ENCODE measurements at places on chromosomes 3 and 15.

DNA sequence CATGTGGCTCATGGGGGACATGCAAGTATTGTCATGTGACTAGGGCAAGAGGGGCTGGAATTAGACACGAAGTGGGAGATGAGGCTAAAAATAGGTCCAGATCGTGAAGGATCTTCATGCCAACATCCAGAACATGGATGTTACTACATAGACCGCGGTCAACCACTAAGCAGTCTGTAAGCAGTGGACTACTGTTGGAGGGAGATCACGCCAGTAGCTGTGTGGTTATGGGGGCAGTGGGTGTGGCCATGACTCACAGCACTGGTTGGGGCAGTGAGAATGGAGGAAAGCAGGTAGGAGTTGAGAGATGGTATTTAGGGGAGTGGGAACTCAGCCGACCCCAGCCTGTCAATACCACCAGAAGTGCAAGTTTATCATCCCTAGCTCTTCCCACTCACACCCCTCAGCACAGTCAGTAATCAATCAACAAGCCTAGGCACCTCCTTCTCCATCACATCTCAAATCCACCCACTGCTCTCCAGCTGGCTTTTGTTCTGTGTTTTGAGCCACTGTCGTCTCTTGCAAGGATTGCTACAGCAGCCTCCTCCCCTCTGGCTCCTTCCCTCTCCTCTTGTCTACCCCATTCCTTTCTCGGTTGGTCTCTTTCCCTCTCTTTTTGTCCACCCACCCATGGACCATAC, 107.2 kb upstream of the ABHD17C start:
- no peak for DNase-seq

- no peak for DNase-seq
These were observed 308.5 kb downstream of the ROBO2 start for GRCh38 chr3:77348244-77348855.

- DNase-seq: no peak
These were observed 44.0 kb upstream of the EHHADH start for GRCh38 chr3:185297867-185298266.

GRCh38 chr3:16618721-16619120, 13.5 kb upstream of the DAZL start:
- DNase-seq: no peak

- DNase-seq: no peak
These were observed 51.4 kb downstream of the SEMA6D start for GRCh38 chr15:47768735-47769134.

GRCh38 chr15:90683876-90684275, 33.3 kb upstream of the BLM start:
- no peak for DNase-seq

GRCh38 chr3:30685267-30685667, 78.9 kb downstream of the TGFBR2 start:
- DNase-seq: no peak

DNA sequence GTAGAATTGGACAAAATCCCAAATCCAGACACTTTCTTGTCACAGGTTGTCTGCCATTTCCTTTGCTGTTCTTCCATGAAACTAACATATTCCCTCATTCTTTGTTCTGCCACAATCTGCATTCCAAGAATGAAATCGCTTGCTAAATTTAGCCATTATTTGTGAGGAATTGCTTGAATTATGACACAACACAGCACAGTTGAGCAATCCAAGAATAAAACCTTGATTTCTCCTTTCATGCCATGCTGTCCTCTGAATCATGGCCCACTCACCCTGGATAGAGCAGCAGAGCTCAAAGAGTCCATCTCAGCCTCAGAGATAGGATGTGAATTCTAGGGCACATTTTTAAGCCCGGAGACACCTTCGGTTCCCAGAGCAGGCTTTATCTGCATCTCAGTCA, 35.2 kb upstream of the GREM1 start:
- no peak for DNase-seq

DNA sequence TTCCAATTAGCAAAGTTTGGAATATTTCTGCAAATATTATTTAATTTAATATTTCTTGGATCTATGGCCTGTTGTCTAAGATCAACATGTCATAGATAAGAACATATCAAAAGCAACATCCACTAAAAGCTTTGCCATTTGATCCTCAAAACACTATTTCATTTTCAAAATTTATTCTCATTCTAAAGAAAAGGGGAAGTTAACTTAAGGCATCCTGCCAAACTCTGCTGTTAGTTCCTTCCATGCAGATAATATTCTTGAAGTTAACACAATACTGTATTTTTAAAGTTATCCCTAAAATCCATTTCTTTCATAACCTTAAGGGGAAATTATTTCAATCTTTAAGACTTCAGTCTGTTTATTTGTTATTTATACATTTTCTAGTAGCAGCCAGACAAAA, 28.2 kb upstream of the GBE1 start:
- no peak for DNase-seq

DNA sequence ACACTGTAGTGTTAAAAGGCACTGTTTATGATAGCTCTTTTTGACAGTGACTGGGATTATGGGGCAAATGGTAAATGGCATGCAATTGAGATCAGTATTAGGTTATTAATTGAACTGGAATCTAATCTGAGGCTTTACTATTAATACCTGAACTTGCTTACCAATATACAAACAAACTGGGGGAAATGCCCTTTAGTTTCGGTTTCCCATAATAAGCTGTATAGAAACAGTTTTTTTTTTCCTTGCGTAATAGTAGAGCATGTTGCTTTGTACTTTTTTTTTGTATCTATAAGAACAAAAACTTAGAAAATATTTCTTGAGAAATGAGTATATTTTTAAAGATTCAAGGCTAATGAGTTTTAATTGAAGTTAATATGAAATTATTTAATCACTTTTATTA, 95.0 kb downstream of the FNDC3B start:
- DNase-seq: no peak

DNA sequence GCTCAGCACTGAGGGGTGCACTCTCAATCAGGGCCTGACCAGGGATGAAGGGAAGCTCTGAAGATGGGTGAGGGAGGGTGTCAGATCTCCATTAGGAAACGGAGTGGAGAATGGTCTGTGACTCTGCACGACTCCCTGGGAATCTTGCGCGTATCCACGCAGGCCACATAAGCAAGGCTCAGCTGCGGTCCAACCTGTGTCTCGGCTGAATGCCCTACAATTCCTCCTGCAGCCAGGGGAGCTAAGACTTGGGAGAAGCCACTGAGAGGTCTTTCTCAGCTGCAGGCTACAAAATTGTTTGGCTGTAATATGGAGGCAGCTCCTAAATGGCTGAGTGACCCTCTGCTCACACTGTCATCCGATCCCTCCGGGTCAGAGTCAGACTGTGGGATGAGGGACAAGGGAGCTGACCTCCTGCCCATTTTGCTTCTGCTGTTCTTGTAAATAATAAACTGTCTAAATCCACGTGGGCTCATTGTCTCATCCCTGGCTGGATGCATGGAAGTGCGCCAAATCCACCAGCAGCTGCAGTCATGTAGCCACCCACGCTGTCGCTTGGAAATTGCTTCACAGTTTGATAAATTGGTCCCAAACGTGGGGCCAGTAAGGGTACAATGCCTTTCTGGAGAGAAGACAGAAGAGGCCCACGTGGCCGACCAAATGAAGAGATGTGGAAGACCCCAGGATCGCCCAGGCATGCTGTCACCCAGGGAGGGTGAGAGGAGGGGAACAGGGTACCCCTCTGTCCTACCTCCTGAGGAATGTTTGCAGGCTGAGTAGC, 30.5 kb downstream of the ALS2CL start:
- DNase-seq: no peak

- DNase-seq: no peak
These were observed 146.2 kb upstream of the SEMA6D start for GRCh38 chr15:47570881-47571640.

GRCh38 chr15:83588441-83588840, 65.5 kb upstream of the ADAMTSL3 start:
- no peak for DNase-seq

DNA sequence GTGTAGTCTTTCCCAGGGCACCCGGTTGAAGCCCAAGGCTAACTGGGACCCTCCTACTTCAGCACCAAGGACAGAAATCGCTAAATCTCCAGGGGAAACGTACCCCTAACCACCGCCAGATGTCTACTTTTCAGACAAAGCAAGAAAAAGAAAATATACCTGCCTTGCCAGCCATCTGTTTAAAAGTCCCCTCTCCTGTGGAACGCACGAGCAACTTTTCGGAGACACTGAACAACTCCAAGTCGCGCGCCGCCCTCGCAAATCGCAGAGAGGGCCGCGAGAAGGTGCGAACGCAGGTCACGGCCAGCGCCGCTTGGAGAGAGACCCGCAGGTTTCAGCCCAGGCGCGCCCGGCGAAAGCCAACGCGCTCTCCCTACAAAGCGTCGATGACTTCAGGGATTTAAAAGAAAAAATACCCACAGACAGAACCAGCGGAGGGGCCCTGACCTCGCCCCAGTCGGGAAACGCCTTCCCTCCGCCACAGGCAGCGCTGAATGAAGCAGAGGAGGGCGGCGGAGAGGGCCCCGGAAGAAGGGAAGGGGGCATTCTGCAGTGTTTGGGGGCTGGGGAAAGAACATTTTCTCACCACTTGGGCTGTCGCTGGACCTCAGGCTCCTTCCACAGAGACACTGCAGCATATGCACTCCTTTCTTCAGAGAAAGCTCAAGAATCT, 213.1 kb downstream of the FGF12 start:
- DNase-seq: no peak

GRCh38 chr3:133706033-133706432, 40.2 kb upstream of the TF start:
- DNase-seq: no peak

DNA sequence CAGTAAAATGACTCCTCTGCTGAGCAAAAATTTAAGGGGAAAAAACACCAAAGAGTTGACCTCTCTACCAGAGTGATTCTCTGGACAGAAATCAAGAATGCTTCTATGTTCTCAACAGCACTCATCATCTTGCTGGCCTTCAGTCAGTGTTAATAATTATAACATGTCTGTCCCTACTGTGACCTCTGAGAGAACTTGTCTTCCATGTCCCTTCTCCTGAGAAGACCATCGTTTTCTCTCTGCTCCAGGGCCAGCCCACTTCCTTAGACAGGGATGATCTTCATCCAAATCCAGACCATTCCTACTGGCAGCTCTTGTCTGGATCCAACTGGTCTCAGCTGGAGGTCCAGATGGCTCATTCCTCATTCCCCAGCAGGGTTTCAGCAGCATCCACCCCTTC, 139.0 kb upstream of the NECTIN3 start:
- DNase-seq: peak; percentile 53

DNA sequence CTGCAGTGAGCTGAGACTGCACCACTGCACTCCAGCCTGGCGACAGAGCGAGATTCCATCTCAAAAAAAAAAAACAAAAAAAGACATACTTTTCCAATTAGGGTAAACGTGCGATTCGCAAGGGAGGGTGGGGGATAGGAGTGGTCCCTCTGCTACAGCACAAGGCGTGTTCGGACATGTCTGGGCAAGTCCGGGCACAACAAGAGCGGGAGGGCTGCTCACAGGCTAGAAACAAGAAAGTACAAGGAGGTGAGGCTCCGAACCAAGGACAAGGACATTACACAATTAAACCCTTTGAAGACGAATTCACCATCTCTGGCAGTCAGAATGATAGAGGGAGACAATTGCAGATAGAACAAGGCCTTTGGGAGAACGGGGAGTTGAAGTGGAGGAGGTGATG, 32.2 kb upstream of the BCL2A1 start:
- DNase-seq: no peak

DNA sequence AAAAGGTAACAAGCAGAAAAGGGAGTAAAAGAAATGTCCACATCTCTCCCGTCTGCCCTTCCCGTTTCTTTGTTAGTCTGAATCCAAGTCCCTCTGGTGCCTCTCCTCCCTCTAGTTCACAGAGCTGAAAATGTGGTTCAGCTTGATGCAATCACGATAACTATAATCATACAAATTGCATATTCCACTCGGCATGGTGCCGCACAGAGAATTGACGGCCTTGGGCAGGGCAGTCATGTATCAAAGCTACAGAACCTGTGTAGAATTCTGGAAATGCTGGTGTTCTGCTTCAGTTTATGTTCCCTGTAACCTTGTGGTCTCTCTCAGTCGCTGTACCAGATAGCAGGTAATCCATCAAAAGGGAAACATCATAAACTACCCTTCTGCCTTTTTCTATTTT, 562.9 kb upstream of the CBLB start:
- DNase-seq: no peak

GRCh38 chr3:37897763-37898162, 36.1 kb downstream of the CTDSPL start:
- no peak for DNase-seq

GRCh38 chr3:187802928-187803259, 57.6 kb upstream of the BCL6 start:
- DNase-seq: no peak

- DNase-seq: no peak
These were observed 14.5 kb downstream of the TMEM158 start for GRCh38 chr3:45211466-45212094.

- no peak for DNase-seq
These were observed 14.4 kb upstream of the GNAI2 start for GRCh38 chr3:50221411-50222168.

- DNase-seq: no peak
These were observed 84.4 kb downstream of the LARS2 start for GRCh38 chr3:45472795-45473194.

DNA sequence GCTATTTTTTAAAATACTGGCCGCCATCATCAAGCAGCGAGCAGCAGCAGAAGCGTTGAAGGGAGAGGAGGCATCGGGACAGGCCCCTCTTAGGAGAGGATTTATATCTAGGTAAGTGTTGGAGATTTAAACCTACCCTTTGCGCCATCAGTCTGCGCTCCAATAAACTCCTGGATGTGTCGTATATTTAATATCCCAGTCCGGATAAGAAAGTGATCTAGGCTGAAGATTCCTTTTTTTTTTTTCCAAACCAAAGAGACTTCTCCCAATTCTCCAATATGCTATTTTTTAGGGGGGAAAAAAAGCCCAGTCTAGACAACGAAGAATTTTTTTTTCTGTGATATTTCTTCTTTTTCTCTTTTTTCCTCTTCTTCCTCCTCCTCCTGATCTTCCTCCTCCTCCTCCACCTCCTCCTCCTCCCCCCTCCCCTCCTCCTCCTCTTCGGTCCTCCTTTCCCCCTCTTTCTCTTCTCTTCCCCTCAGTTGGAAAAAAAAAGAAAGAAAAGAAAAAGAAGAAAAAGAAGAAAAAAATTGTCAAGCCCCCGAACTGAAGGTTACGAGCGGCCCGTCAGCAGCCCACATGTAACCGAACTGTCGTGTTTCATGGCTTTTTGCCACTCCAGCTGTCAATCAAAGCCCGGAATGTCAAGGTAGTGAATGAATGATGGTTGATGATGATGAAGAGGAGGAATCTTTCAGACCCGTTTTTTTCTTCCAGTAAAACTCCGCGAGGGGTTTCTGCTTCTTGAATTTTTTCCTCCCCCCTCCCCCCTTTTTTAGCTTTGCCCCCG, 835 bp downstream of the MEIS2 start:
- DNase-seq: peak; percentile 49

DNA sequence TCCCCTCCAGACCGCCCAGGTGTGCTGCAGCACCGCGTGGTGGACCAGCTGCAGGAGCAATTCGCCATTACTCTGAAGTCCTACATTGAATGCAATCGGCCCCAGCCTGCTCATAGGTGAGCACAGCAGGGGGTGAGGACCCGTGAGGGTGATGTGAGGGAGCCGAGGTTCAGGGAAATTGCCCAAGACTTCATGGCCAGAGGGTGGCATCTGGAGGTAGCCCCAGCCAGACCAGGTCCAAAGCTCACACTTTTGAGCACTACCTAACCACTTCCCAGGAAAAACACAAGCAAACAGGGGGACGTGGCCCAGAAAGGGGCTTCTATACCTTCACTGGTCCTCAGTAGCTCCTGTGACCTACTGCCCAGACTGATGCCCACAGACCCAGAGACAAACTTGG, 33.8 kb downstream of the NR1I2 start:
- DNase-seq: no peak
